ENCODE measurements at places on chromosomes 2 and 18.

DNA sequence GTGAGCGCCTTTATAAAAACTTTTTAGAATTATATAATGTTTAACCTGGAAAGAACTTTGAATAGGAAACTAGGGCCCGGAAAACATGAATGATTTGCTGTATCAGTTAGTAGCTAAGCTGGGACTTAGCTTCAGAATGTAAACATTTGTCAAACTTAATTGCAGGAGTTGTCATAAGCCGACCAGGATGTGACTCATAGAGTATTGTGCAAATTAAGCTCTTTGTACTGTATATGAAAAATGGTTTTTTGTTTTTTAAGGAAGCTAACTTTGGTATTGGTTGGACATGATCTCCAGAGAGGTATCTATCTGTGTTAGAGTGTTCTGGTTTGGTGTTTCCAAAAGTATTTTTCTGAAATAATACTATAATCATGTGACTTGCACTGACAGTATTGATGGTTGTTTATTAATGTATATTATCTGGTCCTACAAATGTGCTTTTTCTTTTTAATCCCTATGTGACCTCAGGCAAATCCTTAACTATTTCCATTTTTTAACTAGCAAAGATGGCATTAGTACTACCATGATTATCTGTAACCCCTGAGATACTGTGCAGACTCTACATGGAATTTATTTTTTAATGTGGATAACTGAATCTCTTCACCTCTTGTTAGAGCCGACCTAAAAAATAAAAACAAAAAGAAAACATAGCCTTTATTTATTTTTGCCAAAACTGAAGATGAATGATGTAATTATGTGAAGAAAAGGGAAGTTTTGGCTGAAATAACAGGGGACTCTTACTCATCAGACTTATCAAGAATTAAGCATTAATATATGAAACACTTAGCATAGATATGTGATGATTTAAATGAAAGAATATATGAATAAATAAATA lies 11.7 kb downstream of the YIPF4 start:
- no peak for DNase-seq

- DNase-seq: peak; percentile 14
These were observed 40.3 kb downstream of the ZEB2 start for GRCh38 chr2:144479659-144480058.

DNA sequence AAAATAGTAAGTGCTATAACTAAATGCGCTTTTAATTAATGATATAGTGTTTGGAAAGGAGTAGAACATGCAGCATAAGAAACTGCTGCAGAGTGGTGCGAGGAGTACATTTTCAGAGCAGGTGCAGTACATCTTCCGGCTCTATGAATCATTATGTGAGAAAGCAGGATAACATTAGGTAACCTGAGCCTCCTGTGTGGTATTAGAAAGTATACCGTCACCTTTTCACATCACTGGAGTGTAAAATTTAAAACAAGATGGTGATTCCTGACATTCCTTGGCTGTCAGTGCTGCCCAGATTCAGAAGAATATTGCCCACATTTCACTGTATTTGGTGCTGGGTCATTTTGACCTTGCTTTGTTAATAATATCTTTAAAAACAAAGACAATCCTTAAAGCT lies 7.8 kb upstream of the DYNC2LI1 start:
- no peak for DNase-seq

- peak; percentile 69 for DNase-seq
These were observed 3.9 kb upstream of the NPPC start for GRCh38 chr2:231929961-231930592.

DNA sequence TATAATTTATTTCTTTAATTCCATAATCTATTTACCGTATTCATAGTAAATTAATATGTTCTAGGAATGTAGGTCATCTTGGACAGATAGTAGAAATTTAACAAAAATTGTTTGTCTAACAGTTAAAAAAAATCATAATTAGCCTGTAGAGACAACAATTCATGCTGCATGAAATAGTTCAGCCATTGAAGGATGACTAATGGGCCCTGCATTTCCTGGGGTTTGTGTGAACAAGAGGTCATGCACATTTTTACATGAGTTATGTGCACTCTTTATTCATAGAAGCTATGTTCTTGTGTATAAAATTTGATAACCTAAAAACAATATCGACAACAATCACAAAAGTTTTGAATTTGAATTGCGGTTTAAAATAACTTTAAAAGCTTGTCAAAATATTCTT lies 1663.6 kb downstream of the SUCLG1 start:
- no peak for DNase-seq

DNA sequence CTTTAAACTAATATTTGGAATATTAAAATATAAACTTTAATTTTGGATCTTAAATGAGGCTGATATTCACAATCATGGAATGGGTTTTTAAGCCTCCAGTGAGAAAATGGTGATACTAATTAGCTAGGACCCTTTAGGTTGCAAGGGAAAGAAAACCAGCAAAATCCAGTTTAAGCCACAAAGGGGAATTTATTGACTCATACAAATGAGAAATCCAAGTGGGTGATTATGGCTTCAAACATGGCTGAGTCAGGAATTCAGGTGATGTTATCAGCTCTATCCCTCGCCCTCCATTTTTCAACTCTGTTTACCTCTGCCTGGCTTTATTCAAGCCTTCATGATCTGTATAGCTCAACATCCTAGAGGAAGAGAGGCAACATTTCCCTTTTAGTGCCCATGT lies 75.3 kb upstream of the DLX2 start:
- DNase-seq: no peak

- peak; percentile 35 for DNase-seq
These were observed 1.1 kb downstream of the MAP3K20 start for GRCh38 chr2:173076581-173077345.

DNA sequence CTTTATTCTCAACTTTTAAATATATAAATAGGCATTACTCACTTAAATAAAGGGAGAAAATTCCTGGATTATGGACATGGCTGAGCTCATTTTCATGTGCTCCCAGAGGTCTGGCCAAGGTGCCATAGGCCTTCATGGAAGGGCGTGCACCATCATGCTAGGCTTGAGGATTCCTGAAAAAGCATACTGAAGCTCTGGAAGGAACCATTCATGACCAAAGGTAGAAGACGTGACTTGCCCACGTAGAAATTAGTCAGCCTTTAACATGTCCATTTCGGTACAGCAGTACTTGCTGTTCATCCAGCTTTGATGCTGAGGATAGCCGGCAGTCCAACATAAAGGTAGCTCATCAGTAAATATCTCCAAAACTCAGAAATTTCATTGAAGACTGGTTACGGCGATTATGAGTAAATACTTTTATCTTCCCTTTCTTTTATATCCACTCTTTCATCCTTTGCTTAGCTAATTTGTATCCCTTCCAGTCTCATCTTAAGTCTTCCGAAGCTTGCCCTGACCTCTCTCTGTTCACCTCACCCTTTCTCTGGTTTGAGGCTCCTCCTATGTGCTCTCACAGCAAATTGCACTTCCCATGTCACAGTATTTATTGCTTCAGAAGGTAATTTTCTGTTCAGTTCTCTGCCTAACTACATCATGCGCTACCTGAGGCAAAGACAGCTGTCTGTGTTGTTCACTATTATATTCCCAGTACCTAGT lies 32.3 kb upstream of the ASNSD1 start:
- DNase-seq: no peak

DNA sequence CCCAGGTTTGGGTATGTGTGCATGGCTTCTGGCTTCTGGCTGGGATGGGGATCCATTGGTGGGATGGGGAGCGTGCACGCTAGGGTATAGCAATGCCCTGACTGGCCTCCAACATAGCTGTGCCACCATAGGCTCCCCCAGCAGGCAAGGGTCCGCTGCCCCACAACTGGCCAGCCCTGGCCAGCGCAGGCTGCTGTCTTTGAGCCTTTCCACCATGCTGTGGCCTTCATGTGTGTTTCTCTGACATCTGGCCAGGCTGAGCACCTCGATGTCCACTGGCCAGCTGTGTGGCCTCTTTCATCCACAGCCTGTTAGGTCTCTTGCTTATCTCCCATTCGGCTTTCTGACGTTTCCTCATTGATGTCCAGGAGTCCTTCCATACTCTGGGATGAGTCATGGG lies 231.3 kb downstream of the NDUFA10 start:
- DNase-seq: no peak

- no peak for DNase-seq
These were observed 92.6 kb upstream of the MGAT4A start for GRCh38 chr2:98823196-98824170.

Measured in germinal center (tissue), 1 donor.